ENCODE measurements at places on chromosomes 7 and 10. TPM values are rescaled to one million over a fixed set of nuclear protein-coding genes. Genes with fewer than 3 reads are reported as not detected.

The TMEM229A gene
- total RNA-seq, result 10.6 TPM

The FRMD4A gene
- total RNA-seq, result 3.0 TPM

The PGAM2 gene
- 1.2 TPM for total RNA-seq

DNA sequence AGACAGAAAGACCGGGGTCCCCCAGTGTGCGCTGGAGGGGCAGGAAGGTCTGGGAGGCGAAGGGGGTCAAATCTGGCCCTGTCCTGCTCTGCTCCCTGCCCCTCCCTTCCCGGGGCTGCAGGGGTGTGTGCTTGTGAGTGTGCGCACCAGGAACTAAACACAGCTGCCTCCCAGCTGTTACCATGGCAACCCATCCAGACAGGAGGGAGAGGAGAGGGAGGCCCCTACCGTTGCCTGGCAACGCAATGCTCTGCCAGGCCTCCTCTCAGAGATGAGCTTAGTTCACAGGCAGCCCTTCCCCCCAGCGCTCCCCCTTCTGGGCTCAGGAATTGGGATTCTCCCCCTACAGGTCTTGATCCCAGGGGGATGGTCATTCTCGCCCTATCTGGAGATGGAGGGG, 6.1 kb downstream of the NYAP1 start:
- H3K4me3 ChIP-seq, result no peak overlapping the region
- no peak overlapping the region for H3K27ac ChIP-seq
- no peak for DNase-seq
- no peaks in the 10 kb centered on the region for H3K27me3 ChIP-seq

GRCh38 chr7:76216381-76217082, 14.8 kb downstream of the SRRM3 start:
- H3K27me3 ChIP-seq, result no peaks in the 10 kb centered on the region
- no peak overlapping the region for H3K27ac ChIP-seq
- H3K4me1 ChIP-seq, result no peaks in the 10 kb centered on the region
- DNase-seq, result no peak

Data from Peyer's patch (tissue), 4 donors.